Motor neuron (in vitro differentiated cells): ENCODE measurements at places on chromosomes 5 and 9. TPM values are rescaled to one million over a fixed set of nuclear protein-coding genes. Genes with fewer than 3 reads are reported as not detected.
A peak's percentile ranks its signal among the peaks of the same experiment; 100 is the strongest.

DNA sequence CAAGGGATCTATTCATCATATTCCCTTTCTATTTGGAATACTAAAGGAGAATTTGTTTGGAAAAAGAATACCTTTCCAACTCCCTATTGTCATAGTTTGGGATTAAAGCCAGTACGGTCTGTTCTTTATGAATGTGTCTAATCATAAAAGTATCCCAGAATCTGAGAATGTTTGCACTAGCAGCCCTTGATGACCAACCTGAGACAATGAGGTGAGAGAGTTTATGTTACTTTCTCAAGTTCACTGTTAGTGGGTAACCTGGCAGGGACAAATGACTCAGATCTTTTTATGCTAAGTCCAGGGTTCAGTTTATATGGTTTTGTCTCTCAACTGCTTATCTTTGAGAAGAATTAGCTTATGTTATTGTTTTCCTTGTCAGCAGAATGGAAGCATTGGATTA is 25.3 kb upstream of the TLR4 start:
- ATAC-seq, result no peak

DNA sequence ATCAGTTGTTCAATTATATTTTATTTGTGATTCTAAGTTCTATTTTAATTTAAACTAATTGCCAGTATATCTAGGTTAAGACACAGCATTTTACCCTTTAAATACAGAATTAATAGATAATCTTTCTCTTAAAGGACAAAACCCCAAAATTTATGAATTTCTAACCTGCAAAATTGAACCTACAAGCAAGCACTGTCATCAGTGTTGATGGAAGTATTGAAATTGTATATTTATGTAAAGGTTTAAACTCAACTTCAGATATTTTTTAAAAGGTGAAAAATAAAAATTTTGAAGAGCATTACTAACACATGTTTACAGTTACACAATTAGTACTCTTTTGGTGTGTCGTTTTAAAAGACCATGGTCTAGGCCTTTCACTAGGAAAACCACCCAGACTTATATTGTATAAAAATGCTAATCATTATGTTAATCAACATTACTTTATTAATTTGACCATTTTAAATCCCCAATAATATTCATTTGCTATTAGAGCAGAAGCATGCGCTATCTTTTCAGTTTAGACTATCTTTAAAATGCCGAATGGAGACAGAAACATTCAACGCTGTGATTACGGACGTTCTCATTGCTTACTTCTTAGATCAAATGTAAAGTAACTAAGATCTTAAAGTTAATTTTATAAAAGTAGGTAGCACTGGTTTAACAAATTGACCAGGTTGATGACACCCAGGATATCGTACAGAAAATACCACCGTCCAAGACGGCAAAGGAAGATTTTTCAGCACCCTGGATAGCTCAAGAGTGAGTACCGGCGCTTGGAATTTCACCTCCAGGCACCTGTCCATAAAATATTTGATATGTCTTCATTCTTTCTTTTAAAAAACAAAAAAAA is 3.2 kb downstream of the OTP start:
- no peak for ATAC-seq

SV2C gene
- 10.7 and 11.1 TPM in 2 replicates for total RNA-seq

DNA sequence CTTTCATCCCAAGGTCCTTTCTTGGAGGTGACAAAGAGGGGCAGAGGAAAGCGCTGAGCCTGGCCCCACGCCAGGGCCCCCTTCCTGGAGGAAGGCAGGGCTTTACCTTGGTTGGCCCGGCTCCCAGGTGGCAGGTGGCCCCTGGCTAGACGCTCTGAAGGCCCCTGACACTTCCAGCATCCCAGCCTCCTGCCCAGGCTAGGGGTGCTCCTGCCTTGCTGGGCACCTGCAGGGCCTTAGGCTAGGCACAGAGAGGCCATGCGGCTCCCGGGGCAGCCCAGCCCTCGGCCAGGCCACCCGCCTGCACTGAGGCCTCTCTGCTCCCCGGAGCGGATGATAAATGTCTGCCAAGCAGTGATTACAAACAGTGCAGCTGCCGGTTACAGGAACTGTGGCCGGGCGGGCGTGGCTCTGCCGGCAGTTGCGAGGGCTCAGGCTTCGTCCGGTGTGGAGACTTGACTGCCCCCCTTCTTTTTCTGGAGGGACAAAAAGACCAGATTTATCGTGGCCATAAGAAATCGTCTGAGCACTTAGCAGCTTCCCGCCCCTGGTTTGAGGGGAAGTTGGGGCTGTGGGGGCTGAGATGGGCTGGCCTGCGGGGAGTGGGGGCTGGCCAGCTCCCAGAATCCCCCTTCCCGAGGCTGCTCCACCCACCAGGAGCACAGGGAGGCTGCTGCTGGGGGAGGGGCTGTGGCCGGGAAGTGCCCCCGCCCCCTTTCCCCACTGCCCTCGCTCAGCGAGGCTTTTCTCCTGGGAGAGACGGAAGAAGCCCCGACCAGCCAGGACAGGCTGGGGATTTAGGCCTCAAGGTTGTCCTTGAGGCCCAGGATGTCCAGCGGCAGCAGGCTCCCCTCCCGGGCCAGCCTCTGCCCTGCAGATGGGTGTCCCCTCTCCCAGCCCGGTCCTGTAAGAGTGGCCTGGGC is 31.6 kb upstream of the UBAC1 start:
- ATAC-seq, result peak; percentile 77

RASGRF2 gene
- 1.9 and 2.0 TPM in 2 replicates for total RNA-seq

ISL1 gene
- total RNA-seq, result 10.4 and 11.3 TPM in 2 replicates

GRCh38 chr5:160260881-160261815 is 31.8 kb downstream of the FABP6 start:
- ATAC-seq, result peak; percentile 49

PHF19 gene
- total RNA-seq, result 6.3 and 8.0 TPM in 2 replicates

PPIP5K2 gene
- 50.3 and 64.7 TPM in 2 replicates for total RNA-seq

IL5 gene
- total RNA-seq, result not detected in 2 replicates

DNA sequence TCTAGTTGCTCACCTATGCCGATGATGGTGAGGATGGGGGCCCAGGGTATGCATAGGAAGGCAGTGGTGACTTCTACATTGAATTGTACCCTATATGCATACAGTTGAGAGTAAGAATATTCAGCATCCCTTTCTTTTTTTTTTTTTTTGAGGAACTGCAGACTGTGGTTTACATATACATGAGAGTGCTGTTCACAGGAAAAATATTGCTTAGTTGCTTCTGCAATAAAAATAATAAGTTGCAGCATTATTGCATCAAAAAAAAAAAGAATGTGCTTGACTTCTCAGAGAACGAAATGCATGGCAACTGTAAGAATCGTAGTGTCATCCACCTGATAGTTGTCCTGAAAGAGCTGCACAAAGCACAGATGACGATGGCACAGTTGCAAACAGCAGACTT is 52.8 kb downstream of the PTCD2 start:
- ATAC-seq, result no peak

GRCh38 chr5:90873033-90873517 is 314.5 kb downstream of the ADGRV1 start:
- no peak for ATAC-seq

- no peak for ATAC-seq
These were observed 813.9 kb upstream of the CDH10 start for GRCh38 chr5:25458628-25459027.

PRDM9 gene
- total RNA-seq, result not detected in 2 replicates

GRCh38 chr5:138569782-138570181 is 5.4 kb downstream of the HSPA9 start:
- ATAC-seq, result peak; percentile 36

DNA sequence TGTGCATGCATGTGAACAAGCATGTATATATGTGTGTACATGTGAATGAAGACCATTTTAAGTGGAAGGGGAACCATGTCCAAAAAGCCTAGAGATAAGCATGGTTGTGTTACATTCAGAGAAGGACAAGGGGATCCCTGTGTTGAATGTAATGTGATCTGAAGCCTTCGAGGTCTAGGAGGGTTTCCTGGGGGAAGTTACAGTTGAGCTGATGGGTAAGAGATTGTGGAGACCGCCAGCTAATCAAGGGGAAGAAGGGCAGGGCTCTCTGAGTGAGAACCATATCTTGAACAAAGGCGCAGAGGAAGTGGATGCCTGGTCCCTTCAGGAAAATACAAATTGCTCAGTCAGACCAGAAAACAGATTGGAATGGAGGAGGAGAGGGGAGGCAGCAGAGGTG is 45.5 kb upstream of the TNFSF15 start:
- ATAC-seq, result no peak

DNA sequence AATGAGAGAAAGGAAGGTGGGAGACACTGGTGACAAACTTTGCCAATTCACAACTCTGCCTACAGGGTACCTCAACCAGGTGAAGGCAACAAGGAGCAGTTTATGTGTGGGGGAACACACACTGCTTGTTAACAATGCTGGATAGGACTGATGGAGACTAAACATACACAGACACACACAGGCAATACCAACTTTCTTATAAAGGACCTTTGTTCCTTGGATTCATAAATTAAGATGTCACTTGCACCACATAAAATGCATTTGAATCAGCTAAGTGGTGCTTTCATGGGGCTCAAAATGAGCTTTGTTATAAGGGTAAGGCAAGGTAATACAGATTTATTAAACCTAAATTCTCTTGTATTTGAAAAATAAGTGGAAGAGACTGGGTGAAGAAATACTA is 4.0 kb downstream of the TSTD2 start:
- no peak for ATAC-seq

DNA sequence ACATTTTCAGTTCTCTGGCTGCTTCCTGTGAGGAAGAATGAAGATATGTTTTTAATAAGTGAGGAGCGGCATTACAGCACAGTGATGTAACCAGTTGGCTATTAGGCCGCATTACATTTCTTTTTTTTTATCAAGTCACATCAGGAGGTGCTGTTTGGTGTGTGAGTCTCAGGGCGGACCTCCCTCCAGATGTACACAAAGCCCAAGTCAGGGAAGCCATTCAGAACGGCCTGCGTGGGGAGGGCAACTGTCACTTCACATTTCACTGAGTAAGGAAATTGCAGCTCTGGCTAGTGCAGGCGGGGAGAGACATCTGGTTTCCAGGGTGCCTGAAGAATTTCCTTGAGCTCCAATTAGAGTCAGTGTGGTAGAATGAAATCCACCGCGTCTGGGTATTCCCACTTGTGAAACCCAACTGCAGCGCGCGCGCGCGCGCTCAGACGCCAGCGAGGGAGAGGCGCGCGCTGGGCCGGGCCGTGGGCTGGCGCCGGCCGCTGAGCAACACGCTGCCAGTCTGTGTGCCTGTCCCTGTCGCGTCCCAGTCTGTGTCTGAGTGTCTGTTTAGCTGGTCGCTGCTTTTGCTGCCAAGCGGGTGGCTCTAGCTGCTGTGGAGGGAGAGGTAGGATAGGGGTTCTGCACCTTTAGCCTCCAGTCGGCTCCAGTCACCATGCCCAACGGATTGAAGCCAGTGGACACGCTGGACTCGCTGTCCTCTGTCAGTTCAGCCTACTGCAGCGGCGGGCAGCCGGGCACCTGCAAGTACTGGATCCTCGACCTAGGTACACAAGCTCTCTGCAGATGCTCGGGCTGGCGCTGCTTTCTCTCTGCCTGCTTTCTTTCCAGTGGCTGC is 140.8 kb upstream of the OTULINL start:
- peak; percentile 93 for ATAC-seq

DNA sequence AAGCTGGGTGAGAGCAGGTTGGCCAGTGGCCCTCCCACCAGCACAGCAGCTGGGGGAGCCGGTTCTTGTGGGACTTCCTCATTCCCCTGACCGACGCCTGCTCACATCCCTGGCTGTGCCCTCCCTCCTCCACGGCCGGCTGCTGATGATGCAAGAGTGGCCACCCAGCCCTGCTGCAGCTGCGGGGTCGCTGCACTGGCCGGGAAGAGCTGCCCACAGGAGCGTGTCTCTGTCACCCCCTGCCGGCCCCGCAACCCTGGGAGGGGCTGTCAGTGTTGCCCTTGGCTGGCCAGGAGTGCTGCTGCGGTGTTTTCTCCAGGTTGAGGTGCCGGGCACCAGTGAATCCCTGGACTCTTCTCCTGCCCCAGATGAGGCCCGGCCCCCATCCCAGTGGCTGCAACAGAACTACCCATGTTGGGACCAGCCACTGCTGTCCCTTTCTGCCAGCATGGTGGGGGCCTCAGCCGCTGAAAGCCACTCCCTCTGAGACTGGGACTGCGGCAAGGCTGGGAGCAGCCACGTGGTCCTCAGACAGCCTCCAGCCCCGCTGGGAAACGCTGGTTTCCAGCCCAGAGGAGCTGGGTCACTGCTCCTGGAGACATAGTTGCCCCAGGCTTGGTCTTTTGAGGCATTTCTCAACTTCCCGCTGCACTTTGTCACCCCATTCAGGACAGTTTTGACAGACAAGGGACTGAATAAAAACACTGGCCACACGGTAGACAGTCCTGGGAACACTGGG is 739 bp downstream of the CARD9 start:
- peak; percentile 71 for ATAC-seq

- ATAC-seq, result no peak
These were observed 29.5 kb upstream of the CCDC180 start for GRCh38 chr9:97277953-97278352.

GRCh38 chr9:137610944-137611343 is 5.5 kb downstream of the ARRDC1 start:
- ATAC-seq, result no peak

- ATAC-seq, result no peak
These were observed 174.7 kb downstream of the IRX2 start for GRCh38 chr5:2576823-2577222.

GRCh38 chr9:110258690-110259091 is 2.4 kb upstream of the TXN start:
- ATAC-seq, result no peak

DNA sequence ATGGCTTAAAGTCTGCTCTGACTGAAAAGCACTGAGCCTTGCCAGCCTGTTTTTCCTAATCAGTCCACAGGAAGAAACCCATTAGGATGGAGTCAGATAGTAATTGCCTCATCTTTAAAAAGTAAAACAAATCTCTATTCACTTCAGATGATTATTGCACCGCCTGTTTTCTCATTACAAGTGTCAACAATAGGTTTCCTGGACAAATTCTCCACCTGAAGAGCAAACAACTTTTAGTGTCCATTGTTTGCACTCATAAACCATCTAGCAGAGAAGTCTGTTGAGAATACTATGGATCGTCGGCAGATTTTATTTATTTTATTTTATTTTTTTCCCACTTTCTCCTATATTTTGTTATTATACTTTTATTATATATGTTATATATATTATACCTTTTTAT is 20.3 kb downstream of the C5orf63 start:
- ATAC-seq, result no peak

GRCh38 chr5:134120386-134121138 is 6.1 kb downstream of the TCF7 start:
- ATAC-seq, result no peak

SMAD5 gene
- 54.0 and 63.0 TPM in 2 replicates for total RNA-seq

DNA sequence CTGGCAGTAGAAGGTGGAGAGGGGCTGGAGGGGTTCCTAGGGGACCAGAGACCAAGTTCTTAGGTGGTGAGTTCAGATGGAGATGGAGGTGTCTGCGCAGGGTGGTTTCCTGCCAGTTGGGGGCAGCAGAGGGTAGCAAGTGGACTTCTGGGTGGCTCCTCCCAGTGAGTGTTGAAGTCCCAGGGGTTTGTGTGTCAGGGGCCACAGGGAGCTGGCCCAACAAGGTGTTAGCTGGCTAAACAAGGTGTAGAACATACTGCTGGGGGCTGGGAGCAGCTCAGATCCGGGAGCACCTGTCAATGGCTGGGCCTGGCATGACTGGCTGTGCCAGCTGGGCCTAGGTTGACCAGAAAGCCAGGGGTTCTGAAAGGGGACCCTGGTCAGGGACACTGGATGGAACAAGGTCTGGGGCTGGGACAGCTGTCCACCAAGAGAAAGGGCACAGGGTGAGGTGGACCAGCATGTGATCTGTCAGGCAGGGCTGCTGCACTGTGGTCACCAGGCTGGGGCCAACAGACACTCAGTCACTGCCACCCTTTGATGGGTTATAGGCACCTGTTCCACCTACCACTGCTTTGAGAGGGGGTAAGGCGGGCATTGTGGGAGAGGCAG is 35.6 kb downstream of the DAB2IP start:
- ATAC-seq, result peak; percentile 38
